ENCODE measurements at places on chromosomes 6 and 20.

DNA sequence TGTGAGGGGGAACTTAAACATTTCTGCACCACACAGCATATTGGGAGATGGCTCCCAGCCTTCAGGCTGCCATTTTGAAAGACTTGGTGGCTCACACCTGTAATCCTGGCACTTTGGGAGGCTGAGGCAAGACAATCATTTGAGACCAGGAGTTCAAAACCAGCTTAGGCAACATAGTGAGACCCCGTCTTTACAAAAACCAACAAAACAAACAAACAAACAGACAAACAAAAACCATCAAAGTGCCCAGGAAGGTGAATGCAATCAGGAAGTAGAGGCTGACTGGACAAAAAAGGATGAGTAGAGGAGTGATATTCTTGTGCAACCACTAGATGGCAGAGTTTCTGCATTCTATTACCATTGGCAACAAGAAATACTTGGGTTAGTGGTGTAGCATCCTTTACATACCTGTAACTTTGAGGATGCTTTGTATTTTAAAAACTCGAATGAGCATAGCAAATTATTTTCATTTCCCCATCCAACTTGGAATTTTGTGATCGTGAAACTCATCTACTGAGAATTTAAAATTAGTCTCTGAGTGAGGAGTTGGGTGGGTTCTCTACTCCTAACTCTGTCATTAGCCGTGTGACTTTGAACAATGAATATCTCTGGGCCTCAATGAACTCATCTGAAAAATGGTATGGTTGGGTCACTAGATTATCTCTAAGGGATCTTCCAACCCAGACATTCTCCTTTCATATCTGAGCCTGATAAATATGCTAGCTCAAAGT, 84.4 kb downstream of the CRYBG1 start:
- DNase-seq = no peak

- no peak for DNase-seq
Measured at GRCh38 chr6:41530476-41530875, 15.7 kb upstream of the FOXP4 start.

GRCh38 chr6:81054036-81054435, 698.4 kb downstream of the TENT5A start:
- DNase-seq = no peak

GRCh38 chr6:87182321-87182720, 27.0 kb downstream of the ZNF292 start:
- no peak for DNase-seq

GRCh38 chr6:129114636-129115391, 231.9 kb downstream of the LAMA2 start:
- DNase-seq = no peak

Data from stimulated activated CD4-positive, alpha-beta T cell treated with anti-CD3 and anti-CD28 coated beads, TNF-alpha, amount 100 ng/mL, for 1 hour (primary cell).